ENCODE measurements at places on chromosomes 6 and 20.

DNA sequence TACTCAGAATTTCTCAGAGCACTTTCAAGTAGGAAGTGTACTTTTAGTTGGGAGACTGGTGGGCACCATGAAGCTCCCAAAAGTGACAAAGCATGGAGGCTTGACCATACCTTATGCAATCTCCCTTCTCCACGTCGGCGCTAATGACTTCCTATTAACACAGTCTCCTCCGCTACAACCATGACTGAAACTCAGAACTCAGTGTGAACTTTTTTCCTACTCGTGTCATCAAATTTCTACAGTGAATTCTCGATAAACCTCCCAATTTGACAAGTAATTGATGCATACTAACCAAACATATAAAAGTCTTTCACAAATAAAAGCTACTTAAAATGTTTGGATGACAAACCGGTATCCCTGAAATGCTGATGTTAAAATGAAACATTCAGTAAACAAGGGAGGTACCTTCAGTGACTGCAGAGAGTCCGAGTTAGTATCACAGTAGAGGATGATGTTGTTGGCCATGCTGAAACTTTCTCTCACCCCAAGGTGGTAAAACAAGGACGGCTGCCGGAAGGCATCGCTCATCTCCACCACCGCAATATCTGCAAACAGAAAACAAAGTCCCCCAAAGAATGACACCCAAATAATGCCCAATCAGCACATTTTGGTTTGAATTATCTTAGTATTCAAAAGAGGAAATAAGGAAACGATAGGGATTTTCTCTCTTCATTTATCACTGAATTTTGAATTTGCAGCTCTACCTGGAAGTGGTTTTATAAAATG is 72.1 kb downstream of the MAP3K5 start:
- DNase-seq = no peak

- DNase-seq = no peak
These were observed 99.1 kb upstream of the KCNK16 start for GRCh38 chr6:39421383-39422225.

DNA sequence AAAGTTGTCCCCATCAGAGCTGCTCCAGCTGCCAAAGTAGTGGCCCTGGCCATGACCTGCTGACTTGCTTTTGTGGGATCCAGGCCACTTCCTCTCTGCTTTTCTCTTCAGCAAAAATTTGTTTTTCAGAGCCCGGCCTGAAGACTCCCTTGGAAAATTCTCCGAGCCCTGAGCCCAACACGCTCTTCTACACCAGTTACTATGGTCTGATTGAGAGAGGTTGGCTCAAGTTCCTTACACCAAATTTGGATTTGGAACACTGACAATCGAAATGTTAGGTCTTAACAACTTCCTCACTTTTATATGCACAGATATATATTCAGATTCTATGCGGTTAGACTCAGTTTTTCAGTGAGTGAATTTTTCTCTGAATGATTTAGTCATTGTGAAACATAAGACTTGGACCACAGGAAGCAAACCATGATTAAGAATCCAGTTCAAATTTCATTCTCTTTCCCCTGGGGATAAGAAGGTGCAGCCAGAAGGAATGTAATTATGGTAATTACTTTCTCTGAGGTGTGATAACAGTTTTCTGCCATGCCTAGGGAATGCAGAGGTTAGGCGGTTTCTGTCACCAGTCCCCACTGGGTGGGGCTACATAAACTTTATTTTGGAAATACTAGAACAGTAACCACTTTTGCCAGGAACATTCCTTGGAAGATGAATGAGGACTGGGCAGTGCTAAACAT is 365.2 kb downstream of the SYNE1 start:
- no peak for DNase-seq

GRCh38 chr20:17885544-17885943 is 83.0 kb downstream of the SNX5 start:
- no peak for DNase-seq

- peak; percentile 24 for DNase-seq
These were observed 18.6 kb upstream of the FOXO3 start for GRCh38 chr6:108541843-108542759.

GRCh38 chr6:69128411-69128810 is 493.3 kb downstream of the ADGRB3 start:
- no peak for DNase-seq

GRCh38 chr6:169046483-169047192 is 207.0 kb downstream of the THBS2 start:
- DNase-seq = no peak

- DNase-seq = no peak
These were observed 81.3 kb upstream of the COL21A1 start for GRCh38 chr6:56328728-56329090.

- DNase-seq = no peak
These were observed 117.5 kb upstream of the C6orf118 start for GRCh38 chr6:165426892-165427291.

DNA sequence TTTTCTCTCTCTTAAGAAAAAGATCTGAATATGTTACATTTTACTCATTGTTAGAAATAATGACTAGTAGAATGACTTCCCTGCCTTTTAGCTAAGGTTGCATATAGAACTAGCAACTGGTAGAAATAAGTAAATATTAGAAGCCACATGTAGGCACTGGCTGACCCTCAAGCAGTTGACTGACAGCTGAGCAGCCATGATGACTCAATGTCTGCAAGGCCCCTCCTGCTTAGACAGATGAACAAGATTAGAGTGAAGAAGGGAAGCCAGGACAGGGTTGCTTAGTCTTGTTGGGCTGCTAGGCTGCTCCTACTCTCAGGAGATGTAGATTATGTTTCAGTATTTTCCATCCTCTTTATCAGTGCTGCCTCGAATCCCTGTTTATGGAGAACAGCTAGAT is 6.5 kb downstream of the MEP1A start:
- DNase-seq = no peak

- no peak for DNase-seq
These were observed 14.7 kb downstream of the PI16 start for GRCh38 chr6:36969240-36969691.

DNA sequence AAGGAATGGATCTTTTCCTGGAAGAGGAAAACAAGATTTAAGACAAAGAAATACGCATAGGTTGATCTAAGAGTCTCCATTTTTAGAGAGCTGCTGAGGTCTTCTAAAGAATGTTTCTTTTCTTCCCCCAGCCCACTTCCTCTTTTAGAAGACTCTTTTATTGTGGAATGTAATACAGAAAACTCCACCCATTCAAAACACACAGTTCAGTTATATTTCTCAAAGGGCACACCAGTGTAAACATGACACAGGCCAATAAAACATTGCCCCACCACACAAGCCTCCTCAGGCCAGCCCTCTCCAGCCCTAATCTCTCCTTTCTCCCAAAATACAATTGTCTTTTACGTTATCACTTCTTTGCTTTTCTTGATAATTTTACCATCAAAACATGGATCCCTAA is 42.8 kb downstream of the SLC35B3 start:
- no peak for DNase-seq

- no peak for DNase-seq
These were observed 129.0 kb upstream of the TNFAIP3 start for GRCh38 chr6:137737836-137738596.

DNA sequence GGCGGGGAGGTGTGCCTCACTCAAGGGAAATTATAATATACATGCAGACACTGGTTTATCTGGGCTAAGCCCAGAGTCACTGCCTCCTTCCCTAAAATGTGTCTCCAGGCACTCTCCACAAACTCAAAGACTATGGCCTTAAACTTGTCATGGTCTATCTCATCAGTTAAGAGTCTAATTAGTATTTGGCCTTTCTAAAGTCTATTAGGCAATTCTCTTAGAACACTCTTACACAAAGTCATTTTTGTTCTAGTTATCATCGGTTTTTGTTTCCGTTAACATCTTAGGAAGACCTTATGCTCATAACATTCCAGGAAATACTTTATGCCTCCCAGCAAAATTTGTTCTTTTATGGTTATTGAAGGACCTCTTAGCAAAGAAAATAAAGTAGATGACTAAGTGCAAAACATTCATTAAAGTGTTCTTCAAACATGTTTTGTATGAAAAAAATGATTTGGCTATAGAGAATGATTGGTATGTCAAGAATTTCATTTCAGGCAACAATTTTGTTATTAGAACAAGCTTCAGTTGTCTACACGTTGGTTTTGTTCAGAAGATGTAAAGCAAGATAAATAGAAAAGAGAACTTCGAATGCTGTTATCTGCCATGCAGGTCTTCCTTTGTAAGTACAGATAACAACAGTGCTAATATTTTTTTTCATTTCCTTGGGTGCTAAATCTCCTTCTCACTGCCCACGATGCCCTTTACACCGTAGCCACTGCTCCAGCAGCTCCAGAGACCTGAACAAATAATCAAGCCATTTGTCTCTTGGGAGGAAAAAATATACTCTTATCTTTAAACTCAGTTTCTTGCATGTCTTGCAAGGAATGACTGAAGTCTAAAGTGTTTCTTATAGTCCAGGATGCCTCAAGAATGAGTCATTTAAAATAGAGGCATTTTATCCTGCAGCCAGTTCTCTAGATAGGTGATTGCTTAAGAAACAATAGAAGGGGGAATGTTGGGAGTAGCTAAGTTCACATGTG is 170.4 kb downstream of the HTR1B start:
- DNase-seq = no peak

DNA sequence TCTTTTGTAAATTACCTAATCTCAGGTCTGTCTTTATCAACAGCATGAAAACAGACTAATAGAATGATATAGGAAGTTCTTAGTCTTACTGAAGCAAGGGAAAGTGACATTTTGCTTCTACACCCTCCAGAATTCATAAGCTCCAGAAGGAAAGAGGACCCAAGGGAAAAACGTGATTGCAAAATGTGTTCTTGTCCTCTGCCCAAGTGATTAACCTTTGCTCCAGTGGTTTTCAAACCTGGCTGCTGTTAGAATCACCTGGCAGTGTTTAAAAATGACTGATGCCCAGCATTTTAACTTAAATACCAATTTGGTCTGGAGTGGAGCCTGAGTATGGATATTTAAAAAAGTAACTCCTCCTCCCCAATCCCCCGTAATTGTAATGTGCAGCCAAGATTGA is 191.4 kb downstream of the SLC16A10 start:
- DNase-seq = no peak

GRCh38 chr6:39079197-39080125 is 30.9 kb downstream of the GLP1R start:
- no peak for DNase-seq

DNA sequence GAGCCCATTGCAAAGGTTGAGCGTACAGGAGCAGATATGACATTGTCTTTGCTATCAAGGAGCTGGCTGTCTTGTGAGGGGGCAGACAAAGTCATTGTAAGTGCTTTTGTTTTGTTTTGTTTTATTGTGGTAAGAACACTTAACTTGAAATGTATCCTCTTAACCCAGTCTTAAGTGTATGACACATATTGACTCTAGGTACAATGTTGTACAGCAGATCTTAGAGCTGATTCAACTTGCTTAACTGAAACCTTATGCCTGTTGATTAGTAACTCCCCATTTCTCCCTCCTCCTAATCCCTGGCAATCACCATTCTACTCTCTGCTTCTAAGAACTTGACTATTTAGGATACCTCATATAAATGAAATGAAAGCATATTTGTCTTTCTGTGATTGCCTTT is 429.0 kb downstream of the BMP2 start:
- DNase-seq = no peak

- no peak for DNase-seq
These were observed 117.4 kb upstream of the PRDM1 start for GRCh38 chr6:105968603-105969333.

- DNase-seq = no peak
These were observed 292.5 kb upstream of the SGK1 start for GRCh38 chr6:134610411-134610810.

DNA sequence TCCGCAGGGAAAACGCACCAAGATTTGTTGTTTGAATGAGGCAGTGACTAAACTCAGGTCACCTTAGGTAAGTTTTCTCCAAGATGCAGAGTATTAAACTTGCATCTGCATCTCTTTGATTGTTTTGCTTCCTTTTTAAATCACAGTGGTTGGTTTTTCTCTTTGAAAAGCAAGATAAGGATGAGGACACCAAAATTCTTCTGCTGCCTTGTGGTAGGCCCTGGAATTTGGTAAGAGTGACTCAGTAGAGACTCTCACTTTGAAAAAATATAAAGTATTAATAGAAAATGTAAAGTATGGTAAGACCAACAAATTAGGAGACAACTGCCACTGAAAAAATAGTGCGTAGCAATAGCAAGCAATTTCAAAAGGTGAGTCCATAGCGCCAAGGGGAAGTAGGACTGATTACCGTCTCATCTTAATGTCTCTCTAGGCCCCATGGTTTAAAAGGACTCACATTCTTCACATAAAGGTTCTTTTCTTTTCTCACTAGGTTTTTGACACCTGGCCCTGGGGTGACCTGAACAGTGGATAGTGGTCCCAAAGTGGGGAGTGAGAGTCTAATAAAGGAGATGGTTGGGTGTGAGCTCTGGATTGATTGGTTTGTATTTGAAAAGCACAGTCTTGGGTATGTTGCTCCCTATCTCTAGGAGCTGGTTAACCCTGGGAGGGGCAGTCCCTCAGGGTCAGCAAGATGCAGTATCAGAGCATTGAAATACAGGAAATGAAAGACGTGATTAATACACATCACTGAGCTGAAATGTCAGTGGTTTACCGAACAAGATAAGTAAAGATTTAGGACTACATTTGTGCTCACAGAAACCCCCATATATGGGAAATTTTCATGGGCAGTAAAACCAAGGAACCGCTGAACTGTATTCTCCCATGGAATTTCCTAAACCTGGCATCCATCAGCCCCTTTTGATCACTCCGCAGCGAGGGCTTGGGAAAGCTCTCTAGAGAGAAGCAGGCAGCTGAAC is 221.2 kb downstream of the SLC24A3 start:
- DNase-seq = no peak

- DNase-seq = no peak
These were observed 34.4 kb upstream of the ARHGAP18 start for GRCh38 chr6:129744201-129744879.

GRCh38 chr6:100347901-100348550 is 116.7 kb downstream of the SIM1 start:
- DNase-seq = no peak

DNA sequence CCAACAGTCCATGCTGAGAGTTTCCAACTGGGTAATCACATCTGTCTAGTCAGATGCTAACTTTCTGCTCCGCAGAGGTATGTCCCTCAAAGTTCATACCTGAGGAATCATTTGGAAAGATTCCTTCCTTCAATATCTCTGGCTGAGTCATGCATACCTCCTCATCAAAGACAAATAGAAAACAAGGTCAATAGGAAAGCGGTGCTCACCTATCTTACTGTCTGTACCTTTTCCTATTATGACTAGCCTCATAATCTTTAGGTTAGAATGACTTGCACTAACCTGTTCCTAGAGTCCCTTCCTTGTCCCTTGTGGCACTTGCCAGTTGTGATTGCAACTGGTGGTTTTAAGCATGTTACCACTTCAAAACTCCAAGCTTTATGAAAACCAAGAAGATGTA is 78.2 kb upstream of the PTPRK start:
- no peak for DNase-seq

DNA sequence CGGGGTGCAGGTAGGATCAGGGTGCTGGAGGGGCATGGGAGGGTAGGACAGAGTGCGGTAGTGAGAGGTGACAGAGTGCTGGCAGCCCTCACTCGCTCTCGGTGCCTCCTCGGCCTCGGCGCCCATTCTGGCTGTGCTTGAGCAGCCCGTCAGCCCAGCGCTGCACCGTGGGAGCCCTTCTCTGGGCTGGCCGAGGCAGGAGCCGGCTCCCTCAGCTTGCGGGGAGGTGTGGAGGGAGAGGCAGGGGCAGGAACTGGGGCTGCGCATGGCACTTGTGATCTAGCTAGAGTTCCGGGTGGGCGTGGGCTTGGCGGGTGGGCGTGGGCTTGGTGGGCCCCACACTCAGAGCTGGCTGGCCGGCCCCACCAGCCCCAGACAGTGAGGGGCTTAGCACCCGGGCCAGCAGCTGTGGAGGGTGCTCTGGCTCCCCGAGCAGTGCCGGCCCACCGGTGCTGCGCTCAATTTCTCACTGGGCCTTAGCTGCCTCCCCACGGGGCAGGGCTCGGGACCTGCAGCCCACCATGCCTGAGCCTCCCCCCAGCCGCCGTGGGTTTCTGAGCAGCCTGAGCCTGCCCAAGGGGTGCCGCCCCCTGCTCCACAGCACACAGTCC is 112.8 kb upstream of the DUSP22 start:
- DNase-seq = no peak

Measured in stimulated activated CD8-positive, alpha-beta memory T cell treated with anti-CD3 and anti-CD28 coated beads, Interleukin-2, amount 100 ng/mL, for 48 hours (primary cell).